Tibial nerve (tissue), 4 donors: ENCODE measurements at places on chromosomes 12 and 14. TPM values are rescaled to one million over a fixed set of nuclear protein-coding genes. Genes with fewer than 3 reads are reported as not detected.

SPTB gene
- total RNA-seq, result 12.6 TPM

HOXC13 gene
- total RNA-seq, result not detected

PSME1 gene
- total RNA-seq, result 130 TPM

GPR65 gene
- 1.3 TPM for total RNA-seq

PLD4 gene
- not detected for total RNA-seq

SERPINA3 gene
- total RNA-seq, result 99.2 TPM

DNA sequence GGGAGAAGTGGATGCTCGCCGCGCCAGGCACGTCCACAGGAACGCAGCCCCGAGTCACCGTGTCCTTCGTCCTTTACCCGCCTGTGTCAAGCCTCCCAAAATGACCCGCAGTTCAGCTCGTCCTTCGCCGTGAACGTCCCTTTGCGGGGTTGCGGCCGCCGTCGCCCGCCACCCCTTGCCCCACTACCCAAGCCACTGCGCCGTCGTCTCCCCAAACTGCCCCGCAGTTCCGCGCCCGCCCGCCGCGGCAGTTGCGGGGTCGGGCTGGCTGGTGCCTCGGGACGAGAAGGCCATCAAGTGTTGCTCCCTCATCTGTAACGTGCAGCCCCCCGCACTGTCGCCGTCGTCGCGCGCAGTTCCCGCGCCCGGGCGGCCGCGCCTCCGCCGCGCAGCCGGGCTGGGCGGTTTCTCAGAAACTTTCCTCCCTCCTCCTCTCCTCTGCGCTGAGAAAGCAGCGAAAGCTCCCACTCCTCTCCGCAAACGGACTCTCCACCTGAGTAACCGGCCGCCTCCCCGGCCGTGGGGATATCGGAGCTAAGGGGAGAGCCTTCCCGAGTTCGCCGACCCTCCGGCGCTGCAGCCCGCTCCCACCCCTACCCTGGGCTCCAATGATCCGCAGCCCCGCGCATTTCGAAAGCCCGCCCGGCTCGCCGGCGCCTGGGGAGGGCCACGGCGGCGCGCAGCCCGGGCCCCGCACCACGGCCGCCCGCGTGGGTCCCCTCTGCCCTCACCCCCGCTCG is 6.7 kb downstream of the CDKN1B start:
- DNase-seq, result no peak

DNA sequence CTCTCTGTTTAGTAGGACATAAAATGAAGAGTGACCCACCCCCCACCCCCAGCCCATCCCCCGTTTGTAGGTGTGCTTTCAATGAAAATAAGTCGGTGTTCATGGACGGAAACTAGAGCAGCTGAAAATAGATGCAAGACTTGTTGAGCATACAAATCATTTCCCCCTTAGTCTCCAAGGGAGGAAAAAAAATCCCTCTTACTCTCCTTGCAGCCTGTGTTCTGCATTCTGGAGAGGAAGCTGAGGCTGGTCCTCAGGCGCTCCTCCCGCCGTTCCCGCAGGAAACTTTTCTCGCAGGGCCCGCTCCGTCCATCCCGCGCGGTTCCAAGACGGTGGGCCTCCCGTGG is 259.0 kb upstream of the E2F7 start:
- DNase-seq, result no peak

DNA sequence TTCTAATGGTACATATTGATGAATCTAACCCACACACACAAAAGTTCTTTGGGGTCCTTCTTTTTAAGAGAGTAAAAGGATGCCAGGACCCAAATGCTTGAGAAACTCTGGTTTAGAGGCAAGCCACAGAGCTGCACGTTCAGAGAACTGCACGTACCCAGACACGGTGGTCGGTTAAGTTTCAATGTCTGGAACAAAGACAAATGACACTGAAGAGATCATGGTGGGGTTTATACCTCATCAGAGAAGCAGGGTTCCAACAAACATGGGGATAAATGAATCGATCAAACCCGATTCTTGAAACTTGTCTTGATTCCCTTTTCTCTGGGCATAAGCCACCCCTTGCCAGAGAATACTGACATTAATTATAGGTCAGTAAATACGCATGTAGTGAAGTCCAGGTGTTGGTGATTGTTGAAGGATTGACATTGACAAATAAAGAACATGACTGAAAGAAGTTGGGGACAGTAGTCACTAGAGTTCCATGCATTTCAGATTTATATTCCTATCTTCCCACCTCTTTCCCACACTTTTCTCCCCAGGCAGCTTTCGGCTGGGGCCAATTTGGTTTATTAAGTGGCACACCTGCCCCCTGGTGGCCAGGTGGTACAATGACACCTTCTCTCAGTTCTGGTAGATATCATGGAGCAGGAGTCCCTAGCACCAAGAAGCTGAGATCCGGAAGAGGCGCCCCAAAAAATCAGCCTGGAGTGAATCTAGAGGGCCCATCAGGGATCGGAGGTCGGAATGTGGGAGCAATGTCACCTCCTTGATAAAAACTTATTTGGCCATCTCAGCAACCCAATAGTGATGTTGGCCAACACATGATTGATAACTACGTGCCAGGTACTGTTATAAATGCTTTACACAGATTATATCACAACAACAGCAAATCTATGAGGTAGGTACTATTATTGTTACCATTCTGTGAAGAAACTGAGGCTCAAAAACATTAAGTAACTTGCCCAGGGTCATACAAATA is 17.8 kb upstream of the HDAC7 start:
- peak; percentile 63 for DNase-seq

DNA sequence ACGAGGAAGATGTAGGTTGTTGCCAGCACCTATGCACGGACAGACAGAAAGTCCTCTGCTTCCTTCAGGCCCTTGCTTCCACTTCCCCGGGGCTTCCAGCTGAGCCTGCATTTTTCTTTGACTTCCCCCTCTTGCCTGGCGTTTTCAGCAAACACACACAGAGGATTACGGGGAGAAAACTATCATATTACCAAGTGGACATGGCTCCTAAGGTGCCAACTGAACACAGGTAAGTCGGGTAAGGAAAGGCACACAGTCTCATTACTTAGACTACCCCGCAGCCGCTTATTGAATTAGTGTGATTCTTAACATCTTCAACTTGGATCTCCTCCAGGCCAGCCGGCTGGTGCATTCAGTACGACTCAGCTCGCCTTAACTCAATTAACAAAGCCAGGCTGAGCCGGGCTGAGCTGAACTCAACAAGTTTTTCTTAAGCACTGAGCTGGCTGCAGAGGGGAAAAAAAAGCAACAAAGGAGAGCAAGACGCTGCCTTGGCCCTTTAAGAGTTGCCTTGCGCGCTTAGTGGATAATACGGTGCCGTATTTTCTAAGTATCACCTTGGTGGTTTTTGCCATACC is 19.2 kb upstream of the MAP1LC3B2 start:
- DNase-seq, result no peak

- no peak for DNase-seq
Measured at GRCh38 chr12:87283111-87283510, 746.1 kb downstream of the C12orf50 start.

GRCh38 chr12:52615912-52616311 is 2.4 kb downstream of the KRT73 start:
- DNase-seq, result no peak

- no peak for DNase-seq
Measured at GRCh38 chr14:50758305-50758704, 72.7 kb downstream of the NIN start.

GRCh38 chr14:73777420-73777819 is 63.2 kb upstream of the PNMA1 start:
- DNase-seq, result no peak

DNA sequence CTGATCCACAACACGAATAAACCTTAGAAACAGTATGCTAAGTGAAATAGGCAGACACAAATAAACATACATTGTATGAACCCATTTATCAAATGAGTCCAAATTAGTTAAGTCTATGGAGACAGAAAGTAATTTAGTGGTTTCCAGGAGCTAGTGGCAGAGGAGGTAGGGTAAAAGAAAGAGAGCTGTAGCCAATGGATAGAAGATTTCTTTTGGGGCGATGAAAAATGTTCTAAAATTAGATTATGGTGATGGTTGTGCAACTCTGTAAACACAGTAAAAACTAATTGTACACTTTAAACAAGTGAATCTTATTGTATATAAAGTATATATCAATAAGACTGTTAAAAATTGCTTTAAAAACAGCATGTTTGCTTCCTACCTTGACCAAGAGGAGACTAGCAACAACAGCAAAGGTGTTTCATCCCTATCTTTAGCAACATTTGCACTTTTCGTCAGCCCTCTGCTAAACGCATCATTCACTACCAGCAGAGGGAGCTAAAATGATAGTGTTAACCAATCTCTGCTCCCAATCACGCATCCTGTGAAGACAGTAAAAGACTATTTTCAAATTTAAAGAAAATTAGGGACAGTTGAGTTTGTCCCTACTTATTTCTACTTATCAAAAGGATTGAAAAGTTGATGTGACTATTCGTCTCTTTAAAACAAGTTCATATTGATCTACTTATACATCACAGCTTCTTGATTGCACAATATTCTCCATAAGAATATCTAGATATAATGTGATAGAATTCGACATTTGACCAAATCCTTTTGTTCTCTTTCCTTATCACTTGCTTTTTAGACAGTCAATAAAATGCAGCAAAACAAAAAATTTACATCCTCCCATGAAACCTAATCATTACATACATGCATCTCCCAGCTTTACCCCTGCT is 24.0 kb upstream of the LGR5 start:
- no peak for DNase-seq

DNA sequence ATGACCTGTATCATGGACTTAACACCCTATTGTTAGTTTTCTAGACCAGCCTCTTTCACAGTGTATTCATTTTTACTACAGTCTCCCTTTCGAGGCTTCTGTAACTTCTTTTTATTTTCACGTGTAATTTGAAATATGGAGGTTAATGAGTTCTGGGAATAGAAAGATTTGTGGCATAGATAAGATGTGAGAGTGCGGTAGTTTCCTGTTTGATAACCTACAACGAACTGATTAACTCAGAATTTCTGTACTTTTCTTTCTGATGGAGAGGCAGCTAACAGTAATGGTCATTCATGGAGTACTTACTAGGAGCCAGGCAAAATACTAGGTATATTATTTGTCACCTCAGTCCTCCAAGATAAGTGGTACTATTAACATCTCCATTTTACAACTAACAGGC is 21.2 kb downstream of the POLR3B start:
- no peak for DNase-seq

DNA sequence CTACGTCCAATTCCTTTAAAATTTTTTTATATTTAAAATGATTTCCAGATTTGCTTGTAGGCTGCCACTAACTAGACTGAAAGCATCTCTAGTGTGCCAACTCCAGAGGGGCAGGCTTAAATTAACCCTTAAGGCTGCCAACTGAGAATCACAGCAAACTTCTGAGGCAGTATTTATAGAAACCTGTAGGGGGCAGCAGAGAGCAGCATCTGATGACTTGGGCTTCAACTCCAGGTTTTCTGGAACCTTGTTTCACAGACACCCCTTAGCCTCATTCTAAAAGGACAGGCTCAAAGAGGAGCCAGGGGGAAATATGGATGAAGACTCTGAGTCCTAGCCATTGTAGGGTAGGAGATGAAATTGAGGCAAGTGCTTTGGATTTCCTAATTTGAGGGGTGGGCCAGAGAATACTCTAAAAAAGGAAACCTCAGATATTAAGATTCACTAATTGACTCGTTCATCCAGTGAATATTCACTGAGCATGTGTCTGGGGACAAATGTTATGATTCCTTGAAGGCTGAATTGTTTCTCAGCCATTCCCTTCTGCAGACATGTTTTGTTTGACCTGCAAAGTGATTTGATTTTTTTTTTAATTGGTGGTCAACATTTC is 63.3 kb upstream of the HSPB8 start:
- no peak for DNase-seq

DNA sequence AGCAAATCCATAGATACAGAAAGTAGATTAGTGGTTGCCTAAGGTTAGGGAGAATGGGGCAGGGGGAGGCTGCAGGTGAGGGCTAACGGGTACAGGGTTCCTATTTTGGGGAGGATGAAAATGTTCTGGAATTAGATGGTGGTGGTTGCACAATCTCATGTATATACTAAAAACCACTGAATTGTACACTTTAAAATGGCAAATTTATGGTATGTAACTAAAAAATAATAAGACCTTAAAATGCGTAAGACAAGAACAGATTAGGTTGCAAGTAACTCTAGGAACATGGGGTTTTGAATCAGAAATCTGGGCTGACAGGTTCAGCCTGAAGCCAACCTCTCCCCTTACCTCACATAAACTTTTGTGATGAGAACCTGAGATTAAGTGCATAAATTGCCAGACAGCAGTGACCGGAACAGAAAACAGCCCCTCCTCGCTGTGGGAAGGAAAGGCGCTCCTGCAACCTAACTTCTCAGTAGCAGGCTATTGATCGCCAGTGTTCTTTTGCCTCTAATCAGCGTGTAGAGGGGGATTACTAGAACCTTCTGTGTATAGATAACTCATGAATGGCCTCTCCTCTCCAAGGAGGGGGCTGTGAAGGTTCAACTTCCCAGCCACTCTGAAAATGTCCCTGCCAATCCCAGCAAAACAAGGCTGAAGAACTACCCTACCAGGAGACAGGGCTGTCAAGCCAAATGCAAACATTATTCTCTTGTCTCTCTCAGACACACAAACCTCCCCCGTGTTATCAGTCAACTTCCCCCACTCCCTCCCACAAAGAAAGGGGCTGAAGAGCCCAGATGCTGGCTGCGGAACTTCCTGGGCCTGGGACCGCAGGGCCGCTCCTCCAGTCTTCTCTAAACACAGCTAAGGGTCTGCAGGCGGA is 1.9 kb downstream of the SSH1 start:
- DNase-seq, result no peak

DNA sequence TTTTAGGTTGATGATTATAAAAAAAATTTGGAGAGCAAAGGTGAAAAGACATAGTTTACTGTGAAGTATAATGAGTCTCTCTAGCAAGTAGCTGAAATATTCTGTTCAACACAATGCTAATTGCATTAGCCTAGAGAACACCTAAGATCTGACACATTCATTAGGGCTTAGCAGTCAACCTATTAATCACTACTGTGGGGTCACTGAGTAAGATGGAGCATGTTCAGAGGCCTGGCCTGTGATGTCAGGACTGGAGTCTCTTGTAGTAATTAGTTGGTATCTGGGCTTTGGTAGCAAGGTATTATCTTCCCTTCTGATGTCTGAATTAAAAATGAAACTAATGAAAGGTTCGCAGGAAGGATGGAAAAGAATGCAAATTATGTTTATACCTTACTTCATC is 112.7 kb downstream of the SLC16A7 start:
- no peak for DNase-seq

DNA sequence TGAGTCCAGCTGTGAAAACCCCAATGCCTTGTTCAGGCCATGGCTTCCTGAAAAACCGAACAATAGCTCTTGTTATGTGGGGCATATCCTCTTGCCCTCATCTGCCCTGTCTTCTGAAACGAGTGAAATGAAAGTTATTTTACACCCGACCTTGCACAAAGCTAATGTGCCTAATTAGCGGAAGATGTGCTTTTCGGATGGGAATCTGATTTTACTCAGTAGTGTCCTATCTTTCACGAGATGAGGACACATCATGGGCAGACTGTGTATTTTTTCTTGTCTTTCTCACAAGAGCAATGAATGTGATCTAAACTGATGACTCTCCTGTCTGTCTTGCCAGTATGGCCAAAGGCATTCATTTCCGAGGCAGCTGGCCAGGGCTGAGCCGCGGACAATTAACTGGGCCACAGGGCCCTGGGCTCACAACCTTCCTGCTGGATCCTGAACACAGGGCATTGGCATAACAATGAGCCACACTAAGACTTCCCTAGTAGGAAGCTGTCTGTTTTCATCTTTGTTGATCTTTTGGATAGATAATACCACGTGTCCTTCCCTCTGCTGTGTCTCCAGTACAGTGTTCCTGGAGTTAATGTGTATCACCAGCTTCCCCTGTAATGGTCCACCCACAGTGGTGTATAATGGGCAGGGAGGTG is 86.0 kb upstream of the HIF1A start:
- no peak for DNase-seq
